Cardiac ventricle fibroblast (primary cell): ENCODE measurements at places on chromosomes 3 and 15. TPM values are rescaled to one million over a fixed set of nuclear protein-coding genes. Genes with fewer than 3 reads are reported as not detected.

GPR62 gene
- 0.12 TPM in 1 of 2 replicates, not detected in the other for total RNA-seq

SELENOK gene
- total RNA-seq, result 21.4 and 25.1 TPM in 2 replicates

GSK3B gene
- 22.4 and 25.2 TPM in 2 replicates for total RNA-seq

C3orf20 gene
- not detected in 2 replicates for total RNA-seq

GNAT1 gene
- not detected in 2 replicates for total RNA-seq

C3orf49 gene
- total RNA-seq, result not detected in 2 replicates

PLSCR5 gene
- total RNA-seq, result not detected in 2 replicates

PEX5L gene
- not detected in 2 replicates for total RNA-seq

PAQR9 gene
- total RNA-seq, result not detected in 2 replicates

CCR3 gene
- total RNA-seq, result not detected in 2 replicates

GOLGA6L9 gene
- total RNA-seq, result 0.06 and 0.54 TPM in 2 replicates

CCR8 gene
- total RNA-seq, result not detected in 2 replicates

CSPG5 gene
- not detected in 2 replicates for total RNA-seq

ANKRD63 gene
- total RNA-seq, result not detected in 2 replicates

ABI3BP gene
- total RNA-seq, result 38.0 and 65.4 TPM in 2 replicates

TLR9 gene
- not detected in 2 replicates for total RNA-seq
